ENCODE measurements at places on chromosomes 3 and 15.

DNA sequence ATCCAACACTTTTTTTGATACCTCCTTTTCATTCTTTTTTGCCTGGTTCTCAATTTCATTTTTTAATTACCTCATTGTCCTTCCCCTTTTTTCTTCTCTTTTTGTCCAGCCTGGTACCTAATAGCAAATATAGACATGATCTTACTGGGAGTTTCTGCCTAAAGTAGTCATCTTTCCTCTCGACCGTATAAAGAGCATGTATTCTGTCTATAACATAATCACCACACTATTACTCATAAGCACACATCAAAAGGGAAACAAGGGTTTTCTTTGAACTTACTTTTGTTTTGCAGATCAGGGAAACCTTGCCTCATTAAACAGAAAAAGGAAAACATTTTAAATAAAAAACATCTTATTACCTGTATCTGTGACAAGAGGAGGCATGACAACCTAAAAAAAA is 33.0 kb downstream of the FAM98B start:
- DNase-seq, result no peak

DNA sequence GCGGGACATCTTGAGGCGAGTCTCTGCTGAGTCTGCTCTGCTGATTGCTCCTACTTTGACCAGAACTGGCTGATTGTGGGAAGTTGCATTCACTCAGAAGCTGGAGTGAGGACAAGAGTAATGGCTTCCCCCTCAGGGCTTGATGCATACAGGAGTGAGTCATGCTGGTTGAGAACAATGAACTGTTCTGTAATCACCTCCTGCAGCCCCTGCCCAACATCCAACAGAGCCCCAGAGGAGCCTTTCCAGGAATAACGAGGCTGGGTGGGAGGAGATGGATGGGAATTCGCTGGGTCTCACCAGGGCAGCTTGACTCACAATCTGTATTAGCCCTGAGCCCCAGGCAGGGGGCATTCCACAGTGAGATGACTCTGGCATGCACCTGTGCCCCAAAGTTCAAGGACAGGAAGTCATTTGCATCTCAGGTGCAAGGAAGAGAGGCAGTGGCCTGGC is 85.0 kb downstream of the RAB11A start:
- DNase-seq, result peak; percentile 81

DNA sequence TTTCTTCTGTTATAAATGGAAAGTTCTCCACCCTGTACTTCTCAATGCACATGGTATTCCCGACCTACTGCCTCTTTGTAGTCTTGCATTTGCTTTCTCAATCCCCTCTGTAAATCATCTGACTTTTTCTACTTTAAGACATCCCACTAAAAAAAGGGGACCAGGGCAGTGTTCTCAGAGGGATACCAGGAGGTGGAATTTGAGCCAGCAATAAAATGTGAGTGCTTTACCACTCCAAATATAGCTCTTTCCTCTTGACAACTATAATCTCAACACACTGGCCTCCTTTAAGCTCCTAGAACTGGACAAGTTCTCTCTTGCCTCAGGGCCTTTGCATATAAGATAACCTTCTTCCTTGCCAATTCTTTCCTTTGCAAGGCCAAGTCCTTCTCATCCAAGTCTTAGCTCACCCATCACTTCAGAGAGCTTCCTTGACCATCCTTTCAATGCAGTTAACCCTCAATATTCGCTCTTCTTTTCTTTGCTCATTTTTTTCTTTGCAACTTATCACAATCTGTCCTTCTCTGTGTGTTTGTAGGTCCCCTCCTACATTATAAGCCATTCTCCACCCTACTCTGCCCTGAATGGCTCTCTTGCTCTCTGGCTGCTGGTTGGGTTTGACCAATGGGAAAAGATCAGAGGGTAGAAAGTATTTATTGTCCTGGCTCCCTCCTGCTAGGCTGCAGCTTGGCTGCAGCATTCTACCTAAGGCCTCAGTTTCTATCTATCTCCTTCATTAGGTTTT is 93.4 kb downstream of the PRICKLE2 start:
- no peak for DNase-seq

GRCh38 chr15:63436872-63437375 is 55.3 kb upstream of the CA12 start:
- peak; percentile 86 for DNase-seq

GRCh38 chr3:179323197-179324110 is 623 bp downstream of the ZNF639 start:
- peak; percentile 66 for DNase-seq

DNA sequence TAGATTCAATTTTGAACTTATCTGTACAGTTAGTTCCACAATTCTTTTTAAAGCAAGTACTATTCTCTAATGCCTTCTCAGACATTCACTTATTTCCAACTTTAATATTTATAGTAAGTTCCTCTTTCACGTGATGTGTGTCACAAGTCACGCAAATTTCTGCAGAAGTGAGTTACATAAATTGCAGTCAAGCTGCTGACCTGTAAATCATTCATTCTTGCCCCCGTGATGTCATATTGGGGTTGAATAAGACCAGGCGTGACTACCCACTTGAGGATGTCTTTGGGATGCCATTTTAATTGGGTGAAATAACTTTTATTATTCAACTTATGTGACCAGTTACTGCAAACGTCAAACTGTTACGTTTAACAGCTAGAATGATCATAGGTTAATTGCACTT is 15.1 kb downstream of the PPARG start:
- no peak for DNase-seq

DNA sequence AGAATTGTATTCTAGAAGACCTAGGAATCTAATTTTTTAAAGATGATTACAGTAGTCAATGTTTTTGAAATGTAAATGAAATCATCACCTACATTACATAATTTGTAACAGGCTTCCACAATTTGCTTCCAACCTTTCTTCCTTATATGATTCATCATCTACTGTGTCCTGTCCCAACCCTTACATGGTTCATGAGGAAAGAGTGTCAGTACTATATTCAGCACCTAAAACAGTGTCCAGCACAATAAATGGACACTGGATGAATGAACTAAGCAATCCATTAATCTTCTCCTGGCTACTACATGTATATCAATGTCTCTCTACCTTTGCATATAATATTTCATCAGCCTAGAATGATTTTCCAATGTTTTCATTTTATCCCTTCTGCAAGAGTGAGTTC is 12.2 kb downstream of the FGF12 start:
- DNase-seq, result no peak

DNA sequence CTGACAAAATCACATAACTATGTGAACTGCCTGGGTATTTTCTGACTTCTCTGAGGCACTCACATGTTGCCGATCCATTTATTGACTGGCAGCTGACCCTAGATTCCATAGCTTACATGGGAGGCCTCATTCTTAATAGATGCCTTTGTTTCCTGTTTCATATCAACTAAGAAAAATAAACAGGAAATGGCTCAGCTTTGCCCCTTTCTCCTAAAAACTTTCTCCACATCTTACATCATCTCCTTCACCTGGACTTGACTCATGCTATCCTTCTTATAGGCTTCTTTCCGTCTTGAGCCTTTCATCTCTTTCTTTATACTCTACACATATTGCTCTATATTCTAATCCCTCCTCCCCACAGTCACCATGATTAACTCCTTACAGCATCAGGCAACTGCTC is 38.0 kb downstream of the TXNRD3 start:
- DNase-seq, result no peak

DNA sequence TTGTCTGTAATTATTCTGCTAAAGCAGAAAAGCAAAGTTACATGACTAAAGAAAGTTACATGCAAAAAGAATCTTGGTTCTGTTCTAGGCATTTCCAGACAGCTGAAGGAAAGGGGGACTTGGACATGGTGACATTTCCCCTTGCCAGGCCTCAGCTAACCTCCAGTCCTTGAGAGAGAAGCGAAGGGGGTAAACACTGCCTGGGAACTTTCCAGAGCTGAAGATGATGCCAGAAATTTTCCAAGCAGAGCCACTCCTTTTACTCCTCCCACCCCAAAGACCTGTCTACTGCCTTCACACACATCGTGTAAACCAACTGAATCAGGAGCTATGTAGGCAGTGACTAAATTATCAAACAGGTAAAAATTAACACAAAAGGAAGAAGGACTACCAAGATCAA is 5.4 kb downstream of the MEX3B start:
- no peak for DNase-seq

DNA sequence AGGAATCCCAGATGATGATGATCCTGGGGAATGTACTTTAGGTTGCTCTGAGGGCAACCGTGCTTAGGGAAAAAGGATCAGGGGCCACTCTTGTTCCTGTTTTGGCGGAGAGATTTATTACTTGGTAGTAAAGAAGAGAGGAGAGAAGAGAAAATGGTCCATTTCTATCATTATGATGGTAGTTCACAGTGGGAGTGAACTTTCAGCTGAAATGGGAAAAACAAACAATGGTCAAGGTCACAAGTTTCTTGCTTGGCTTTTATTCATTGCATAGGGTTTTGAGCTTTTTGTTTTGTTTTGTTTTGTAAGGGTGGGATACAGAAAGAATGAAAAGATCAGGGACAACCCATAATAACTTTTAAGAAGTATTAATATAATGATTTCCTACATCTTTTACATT is 7.7 kb upstream of the UMPS start:
- no peak for DNase-seq

DNA sequence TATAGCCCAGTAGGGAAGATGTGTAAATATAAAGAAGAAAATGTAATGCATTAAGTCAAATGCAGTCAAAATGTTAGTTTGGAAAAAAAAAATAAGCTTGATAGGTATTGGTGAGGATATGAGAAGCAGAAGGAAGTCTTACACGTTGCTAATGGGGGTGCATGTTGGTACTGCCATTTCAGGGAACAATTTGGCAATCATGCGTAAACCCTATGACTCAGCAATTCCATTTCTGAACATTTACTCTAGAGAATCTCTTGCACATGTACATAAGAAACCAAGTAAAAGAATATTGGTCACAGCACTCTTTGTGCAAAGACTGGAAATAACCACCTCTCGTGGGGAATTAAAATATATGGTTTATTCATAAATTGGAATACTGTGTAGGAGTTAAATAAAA is 35.5 kb upstream of the TIMP4 start:
- no peak for DNase-seq

GRCh38 chr3:197028728-197029510 is 698 bp downstream of the MELTF start:
- DNase-seq, result no peak

- no peak for DNase-seq
These were observed 496.3 kb downstream of the NLGN1 start for GRCh38 chr3:173893835-173894234.

DNA sequence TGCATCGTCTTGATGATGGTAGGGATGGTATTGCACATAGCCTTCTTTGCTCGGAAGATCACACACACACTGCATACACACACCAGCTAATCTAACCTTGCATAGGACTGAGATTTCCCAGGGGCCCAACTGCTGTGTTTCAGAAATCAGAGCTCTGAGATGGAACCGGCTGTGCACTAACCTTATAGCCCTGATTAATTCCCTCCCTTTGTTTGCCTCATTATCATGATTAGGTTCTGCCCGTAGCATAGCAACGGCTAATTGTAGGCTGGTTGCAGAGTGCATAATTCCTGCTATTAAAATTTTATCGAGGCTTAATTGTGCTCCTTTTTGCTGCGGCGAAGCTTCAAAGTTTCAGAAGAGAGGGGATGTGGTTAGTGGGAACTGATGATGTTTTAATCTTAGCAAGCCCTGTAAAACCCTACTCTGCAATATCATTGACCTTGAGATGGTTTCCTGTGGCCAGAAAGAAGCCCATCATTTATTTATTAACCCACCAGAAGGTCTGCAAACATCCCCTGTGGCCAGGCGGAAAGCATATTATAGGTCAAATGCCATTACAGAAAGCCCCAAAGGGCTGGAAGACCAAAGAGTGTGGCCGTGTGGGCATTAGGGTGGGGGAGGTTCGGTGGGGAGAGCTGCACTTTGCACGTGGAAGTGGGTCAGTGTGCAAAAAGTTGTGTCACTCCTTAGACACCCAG is 56.2 kb upstream of the GLCE start:
- DNase-seq, result no peak

DNA sequence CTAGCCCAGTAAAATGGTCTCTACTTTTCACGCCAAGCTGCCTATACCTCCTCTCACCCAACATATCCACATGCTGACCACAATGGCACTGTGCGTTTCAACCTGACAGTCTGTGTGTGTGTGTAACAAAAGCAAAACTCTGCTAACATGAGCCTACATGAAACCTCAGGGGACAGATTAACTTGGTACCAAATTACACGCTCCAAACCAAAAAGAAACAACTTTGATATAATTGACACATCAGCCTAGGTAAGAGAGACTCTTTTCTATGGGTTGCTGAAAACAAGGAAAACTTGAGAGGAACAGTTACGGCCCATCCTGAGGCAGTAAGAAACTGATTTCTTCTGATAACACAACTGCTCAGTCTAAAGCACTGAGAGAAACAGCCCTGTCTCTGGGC is 31.5 kb downstream of the IGF2BP2 start:
- no peak for DNase-seq

DNA sequence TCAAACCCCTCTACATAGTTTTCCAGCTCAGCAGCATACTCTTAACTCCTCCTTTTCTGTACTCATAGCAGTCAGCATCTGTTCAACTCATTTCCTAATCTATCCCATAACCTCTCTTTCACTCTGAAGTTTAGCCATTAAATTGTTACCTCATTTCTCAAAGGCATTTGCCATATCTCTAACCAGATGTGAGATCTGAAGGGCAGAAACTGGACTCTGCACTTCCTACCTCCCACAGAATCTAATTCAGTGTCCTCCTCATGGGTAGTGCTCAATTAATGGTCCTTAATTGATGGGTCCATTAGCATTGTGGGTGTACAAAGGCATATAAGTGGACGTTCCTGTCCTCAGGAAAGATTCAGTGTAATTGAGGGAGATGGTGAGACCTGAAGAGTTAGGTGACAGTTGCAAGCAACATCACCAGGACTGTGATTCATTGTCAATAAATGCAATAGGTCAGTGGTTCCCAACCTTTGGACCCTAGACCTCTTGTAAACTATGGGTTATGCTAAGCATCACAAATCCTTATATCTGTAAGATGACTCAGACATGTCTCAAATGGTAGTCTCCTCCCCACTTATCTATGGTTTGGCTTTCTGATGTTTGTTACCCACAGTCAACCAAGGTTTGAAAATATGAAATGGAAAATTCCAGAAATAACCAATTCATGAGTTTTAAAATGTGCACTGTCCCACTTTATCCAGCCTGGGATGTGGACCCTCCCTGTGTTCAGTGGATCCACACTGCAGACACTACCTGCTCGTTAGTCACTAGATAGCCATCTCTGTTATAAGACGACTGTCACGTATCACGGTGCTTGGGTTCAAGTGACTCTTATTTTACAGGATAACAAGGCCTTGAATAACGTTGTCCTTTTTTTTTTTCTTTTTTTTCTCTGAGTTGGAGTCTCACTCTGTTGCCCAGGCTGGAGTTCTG is 25.0 kb upstream of the UACA start:
- DNase-seq, result no peak

Data from NCI-H345 (cell line).